ENCODE measurements at places on chromosomes 13 and 19. TPM values are rescaled to one million over a fixed set of nuclear protein-coding genes. Genes with fewer than 3 reads are reported as not detected.

- H3K27me3 ChIP-seq: no peaks in the 10 kb centered on the region
- H3K27ac ChIP-seq: no peak overlapping the region
- DNase-seq: no peak
- peaks cover 6% of the 10 kb centered on the region for H3K36me3 ChIP-seq
- H3K4me3 ChIP-seq: no peak overlapping the region
- H3K4me1 ChIP-seq: peaks cover 31% of the 10 kb centered on the region
Observed at GRCh38 chr19:17248011-17248776, 2.5 kb upstream of the NR2F6 start.

The MISP gene
- not detected for total RNA-seq

DNA sequence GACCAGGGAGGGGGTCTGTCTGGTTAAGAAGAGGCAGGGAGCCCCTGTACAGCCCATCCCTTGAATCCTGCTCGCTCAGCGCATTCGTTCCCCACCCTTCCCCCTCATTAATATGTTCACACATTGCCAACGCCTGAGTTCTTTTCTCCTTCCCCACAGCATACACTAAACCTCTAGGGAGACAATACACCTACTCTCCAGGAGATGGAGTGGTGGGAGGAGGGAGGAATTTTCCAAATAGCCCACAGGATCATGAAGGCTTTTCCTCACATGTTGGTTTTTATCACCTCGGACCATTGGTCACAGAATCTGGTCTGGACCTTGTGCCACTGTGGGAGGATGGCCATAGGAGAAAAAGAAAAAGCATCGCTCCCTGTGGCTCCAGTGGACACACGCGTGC lies 294.9 kb downstream of the SHISA2 start:
- H3K36me3 ChIP-seq: no peaks in the 10 kb centered on the region
- H3K4me1 ChIP-seq: no peaks in the 10 kb centered on the region
- DNase-seq: no peak
- peaks cover 52% of the 10 kb centered on the region for H3K27me3 ChIP-seq
- H3K4me3 ChIP-seq: no peak overlapping the region

The DNM2 gene
- total RNA-seq: 156 TPM

The ANO8 gene
- total RNA-seq: 6.8 TPM

The CCDC169 gene
- total RNA-seq: 0.69 TPM

GRCh38 chr13:50365408-50366391 lies 350.5 kb downstream of the KCNRG start:
- no peak for DNase-seq
- no peak overlapping the region for H3K27ac ChIP-seq
- H3K4me1 ChIP-seq: no peaks in the 10 kb centered on the region

DNA sequence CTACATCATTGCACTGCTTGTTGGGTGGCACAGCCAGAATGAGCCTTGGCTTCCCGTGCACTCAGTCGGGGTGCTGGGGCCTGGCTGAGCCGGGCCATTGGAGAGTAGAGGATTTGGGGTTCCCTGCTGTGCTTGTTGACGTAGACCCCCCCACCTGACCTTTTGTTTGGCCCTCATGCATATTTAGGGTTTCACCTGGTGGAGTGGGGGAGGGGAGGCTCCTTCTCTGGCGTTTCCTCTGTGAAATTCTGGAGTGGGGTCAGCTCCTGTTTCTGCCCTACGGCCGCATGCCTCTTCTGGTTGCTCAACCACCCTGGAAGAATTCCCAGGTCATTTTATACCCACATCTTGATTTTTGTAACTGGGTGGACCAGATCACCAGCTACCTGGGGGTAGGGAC lies 82.8 kb downstream of the SIPA1L3 start:
- H3K27ac ChIP-seq: no peak overlapping the region
- DNase-seq: no peak
- no peaks in the 10 kb centered on the region for H3K36me3 ChIP-seq
- H3K27me3 ChIP-seq: no peaks in the 10 kb centered on the region
- no peak overlapping the region for H3K4me3 ChIP-seq

GRCh38 chr19:6739390-6739882 lies at the start of gene TRIP10:
TSS of gene TRIP10 (plus strand) at chr19:6739680. CDS start at chr19:6739762, 82 bp downstream.
- peak within 1 kb of the TSS; percentile 97 for H3K27ac ChIP-seq
- H3K27me3 ChIP-seq: no peaks in the 10 kb centered on the region
- peak within 1 kb of the TSS; percentile 93 for H3K4me3 ChIP-seq
- peaks cover 88% of the 10 kb centered on the region for H3K4me1 ChIP-seq
- DNase-seq: peak; percentile 89

DNA sequence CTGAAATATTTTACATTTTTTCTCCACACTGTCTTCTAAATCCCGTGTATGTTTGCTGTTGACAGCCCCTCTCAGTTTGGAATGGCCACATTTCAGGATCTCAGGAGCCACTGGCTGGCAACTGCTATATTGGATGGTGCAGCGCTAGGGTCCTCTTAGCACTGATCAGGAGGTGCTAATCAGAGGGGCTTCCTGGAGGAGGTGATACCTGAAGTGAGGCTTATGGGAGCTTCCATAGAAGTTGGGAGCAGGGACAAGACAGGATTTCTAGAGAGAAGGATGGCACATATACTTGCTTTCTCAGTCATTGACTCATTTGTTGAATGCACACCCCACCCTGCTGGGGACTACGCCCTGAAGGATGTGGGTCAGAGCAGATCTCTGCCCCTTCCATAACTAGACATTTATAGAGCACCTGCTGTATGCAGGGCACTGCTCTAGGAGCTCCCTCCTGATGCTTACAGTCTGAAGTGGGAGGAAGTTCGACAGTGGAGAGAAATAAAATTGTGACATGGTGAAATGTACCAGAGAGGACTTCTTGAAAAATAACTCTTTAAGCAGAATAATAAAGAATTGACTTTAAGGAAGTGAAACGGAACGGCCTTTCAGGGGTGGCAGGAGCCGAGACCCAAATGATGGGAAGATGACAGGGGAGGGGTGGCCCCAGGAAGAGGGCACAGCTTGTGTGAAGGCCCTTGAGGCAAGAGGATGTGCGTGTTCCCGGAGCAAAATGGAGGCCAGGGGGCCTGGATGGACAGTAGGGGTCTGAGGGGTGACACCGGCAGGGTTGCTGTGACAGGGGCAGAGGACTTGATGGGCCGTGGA lies 13.1 kb downstream of the AP2A1 start:
- DNase-seq: no peak
- no peak overlapping the region for H3K4me3 ChIP-seq
- peaks cover 37% of the 10 kb centered on the region for H3K36me3 ChIP-seq

The DZIP1 gene
- total RNA-seq: 3.8 TPM

DNA sequence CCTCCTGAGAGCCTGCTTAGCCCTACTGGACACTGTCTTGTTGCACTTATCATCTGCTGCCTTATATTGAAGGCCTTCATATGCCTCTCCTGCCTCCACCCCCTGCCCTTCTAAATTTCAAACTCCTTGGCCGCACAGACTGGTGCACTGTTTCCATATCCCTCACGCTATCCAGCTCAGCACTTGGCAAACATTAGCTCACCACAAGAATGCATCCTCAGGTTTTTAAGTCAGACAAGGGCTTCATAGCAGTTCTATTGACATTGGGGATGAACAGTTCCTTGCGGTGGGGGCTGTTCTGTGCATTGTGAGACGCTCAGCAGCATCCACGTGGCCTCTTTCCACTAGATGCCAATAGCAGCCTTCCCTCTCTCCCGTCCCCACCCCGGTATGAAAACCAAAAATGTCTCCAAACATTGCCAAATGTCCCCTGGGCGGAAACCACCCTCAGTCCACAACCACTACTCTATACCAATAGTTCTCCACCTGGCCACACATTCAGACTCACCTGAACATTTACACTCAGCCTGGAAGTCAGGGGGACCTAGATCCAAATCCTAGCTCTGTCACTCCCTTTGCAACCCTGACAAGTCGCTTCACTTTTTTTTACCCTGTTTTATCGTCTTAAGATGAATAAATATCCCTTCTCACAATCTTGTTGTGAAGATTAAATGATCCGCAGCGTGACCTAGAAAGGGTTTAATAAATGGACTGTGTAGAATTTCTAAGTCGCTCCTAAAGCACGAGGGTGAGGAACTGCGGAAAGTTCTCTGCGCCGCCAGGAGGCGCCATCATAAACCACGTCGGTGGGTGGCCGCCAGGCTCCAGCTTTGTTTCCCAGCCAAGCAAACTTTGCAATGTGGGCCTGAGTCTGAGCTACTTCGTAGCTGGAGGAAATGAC lies 3.6 kb upstream of the CEACAM3 start:
- peak; percentile 27 for DNase-seq
- H3K27ac ChIP-seq: no peak overlapping the region
- H3K4me3 ChIP-seq: no peak overlapping the region
- no peaks in the 10 kb centered on the region for H3K36me3 ChIP-seq
- H3K4me1 ChIP-seq: no peaks in the 10 kb centered on the region

DNA sequence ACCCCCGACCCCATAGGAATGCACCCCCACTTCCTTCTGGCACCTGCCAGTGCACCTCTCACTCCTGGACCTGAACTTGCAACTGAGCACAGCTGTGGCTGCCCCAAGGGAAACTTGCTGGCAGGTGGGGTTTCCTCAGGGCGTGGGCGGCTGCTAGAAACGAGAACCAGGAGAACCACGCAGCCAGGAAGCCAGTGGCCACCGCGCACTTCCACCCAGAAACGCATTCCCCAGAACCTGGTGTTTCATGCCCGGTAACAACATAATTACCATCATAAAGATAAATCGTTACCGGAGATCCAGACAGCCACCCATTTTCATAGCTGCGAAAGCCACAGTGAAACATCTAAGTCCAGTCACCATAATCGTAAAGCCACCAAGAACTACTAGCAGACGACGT lies 75.2 kb upstream of the C13orf46 start:
- no peak for DNase-seq
- H3K27ac ChIP-seq: no peak overlapping the region
- peaks cover 14% of the 10 kb centered on the region for H3K36me3 ChIP-seq
- no peaks in the 10 kb centered on the region for H3K27me3 ChIP-seq

The RASAL3 gene
- total RNA-seq: 1.5 TPM

GRCh38 chr19:38170334-38170733 lies 53.7 kb downstream of the DPF1 start:
- no peak for DNase-seq
- H3K36me3 ChIP-seq: peaks cover 25% of the 10 kb centered on the region
- H3K4me1 ChIP-seq: peaks cover 12% of the 10 kb centered on the region
- no peak overlapping the region for H3K4me3 ChIP-seq
- no peaks in the 10 kb centered on the region for H3K27me3 ChIP-seq

DNA sequence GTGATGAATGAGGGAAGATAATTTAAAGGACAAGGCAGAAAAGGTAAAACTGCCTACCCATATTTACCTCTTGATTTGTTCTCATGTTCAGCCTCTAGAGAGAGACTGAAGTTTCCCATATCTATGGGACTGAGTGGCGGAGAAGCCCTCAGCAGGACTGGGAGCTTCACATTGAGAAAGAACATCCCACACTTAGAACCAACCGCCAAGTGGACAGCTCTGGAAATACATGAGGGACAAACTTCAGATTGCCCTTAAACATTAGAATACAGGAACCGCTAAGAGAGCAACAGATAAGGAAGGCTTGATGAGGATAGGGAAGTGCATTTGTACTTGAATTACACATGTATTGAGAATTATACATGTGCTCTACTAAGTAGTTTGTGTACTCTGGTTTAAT lies 316.0 kb upstream of the MIR17HG start:
- H3K36me3 ChIP-seq: no peaks in the 10 kb centered on the region
- no peaks in the 10 kb centered on the region for H3K4me1 ChIP-seq
- no peaks in the 10 kb centered on the region for H3K27me3 ChIP-seq
- H3K4me3 ChIP-seq: no peak overlapping the region
- no peak for DNase-seq

- H3K4me1 ChIP-seq: no peaks in the 10 kb centered on the region
- H3K27ac ChIP-seq: no peak overlapping the region
- H3K4me3 ChIP-seq: no peak overlapping the region
- no peaks in the 10 kb centered on the region for H3K27me3 ChIP-seq
- no peaks in the 10 kb centered on the region for H3K36me3 ChIP-seq
Observed at GRCh38 chr13:92345627-92346026, 881.0 kb upstream of the GPC6 start.

The FLT3 gene
- 0.05 TPM for total RNA-seq

DNA sequence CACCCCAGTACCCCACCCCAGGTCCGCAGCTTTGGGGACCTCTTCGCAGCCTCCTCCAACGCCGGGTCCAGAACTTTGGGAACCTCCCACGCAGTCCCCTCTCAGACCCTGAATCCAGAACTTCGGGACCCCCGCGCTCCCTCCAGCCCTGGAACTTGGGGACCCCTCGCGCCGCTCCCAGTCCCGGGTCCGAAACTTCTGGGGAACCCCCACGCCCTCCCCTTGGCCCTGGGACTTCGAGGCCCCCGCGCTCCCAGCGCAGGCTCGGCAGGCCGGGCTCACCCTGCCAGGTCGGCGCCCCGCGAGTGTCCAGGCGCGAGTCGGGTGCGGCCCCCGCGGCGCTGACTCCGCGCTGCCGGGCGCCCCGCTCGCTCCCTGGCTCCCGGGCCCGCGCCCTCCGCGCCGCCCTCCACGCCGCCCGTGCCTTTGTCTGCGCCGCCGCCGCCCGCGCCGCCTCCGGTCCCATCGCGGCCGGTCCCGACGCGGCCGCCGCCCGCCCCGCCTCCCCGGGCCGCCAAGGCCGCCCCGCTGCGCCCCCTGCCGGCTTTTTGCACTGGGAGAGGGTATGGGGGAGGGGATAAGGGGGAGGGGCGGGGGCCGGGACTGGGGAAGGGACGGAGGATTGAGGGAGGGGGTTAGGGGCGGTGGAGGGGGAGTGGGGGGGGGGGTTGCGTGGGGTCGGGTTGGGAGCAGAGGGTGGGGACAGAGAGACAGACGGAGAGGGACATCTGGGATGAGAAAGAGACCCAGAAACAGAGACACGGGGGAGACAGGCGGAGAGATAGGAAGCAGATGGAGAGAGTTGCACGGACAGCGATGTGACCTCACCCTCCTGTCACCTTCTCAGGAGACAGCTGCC lies at the start of gene HOMER3:
TSS of gene HOMER3 (minus strand) at position 449 of the 859 bp plus-strand sequence. CDS start 2,235 bp downstream, outside the sequence.
- peaks cover 6% of the 10 kb centered on the region for H3K36me3 ChIP-seq
- peak within 1 kb of the TSS; percentile 78 for H3K4me3 ChIP-seq
- peak within 1 kb of the TSS; percentile 47 for H3K27ac ChIP-seq
- H3K27me3 ChIP-seq: no peaks in the 10 kb centered on the region
- H3K4me1 ChIP-seq: peaks cover 20% of the 10 kb centered on the region
- DNase-seq: peak; percentile 85

All from left ventricle myocardium inferior (tissue), 1 donor.